ENCODE measurements at places on chromosomes 7 and 10. TPM values are rescaled to one million over a fixed set of nuclear protein-coding genes. Genes with fewer than 3 reads are reported as not detected.
A peak's percentile ranks its signal among the peaks of the same experiment; 100 is the strongest.

DNA sequence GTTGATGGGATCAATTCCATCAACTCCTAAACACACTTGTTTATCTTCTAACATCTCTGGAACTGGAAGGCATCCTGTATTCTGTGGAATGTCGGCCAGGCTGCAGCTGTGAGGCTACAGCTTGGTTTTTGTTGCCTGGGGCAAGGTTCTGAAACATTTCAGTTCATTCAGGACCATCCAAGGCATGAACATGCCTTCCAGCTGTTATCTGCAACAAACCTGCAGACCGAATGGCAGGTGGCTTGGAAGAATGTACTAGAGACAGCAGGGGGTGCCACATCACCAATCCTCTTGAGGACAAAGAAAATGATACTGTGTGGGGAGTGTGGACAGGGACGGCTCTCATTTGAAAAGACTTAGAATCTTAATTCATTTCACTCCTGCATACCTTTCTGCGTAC is 12.4 kb downstream of the PAPOLB start:
- DNase-seq = peak; percentile 32

The HOXA1 gene
- 0.50 TPM for total RNA-seq

GRCh38 chr7:43211286-43211685 is 98.8 kb downstream of the HECW1 start:
- no peak for DNase-seq

The FEZF1 gene
- total RNA-seq = not detected

DNA sequence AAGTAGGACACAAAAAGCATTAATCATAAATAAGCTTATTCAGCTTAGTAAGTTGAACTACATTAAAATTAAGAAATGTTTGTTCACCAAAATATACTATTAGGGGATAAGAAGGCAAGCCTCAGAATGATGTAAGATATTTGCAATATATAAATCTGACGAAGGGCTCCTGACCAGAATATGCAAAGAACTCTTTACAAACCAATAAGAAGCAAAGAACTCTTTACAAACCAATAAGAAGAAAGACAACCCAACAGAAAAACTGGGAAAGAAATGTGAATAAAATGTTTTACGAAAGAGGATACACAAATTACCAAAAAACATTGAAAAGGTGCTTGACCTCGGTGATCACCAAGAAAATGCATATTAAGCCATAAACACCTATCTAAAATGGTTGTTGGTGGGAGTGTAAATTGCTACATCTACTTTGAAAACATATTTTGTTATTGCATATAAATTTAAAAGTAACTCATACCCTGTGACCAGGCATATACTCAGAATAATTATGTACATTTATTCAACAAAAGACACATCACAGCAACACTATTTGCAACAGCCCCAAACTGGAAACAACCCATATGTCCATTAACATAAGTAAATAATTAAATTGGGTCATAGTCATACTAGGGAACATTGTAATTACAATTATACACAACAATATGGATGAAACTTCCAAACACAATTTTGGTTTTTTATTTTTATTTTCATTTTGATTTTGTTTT is 83.3 kb upstream of the CTBP2 start:
- DNase-seq = no peak

The ACTR3C gene
- 0.50 TPM for total RNA-seq

DNA sequence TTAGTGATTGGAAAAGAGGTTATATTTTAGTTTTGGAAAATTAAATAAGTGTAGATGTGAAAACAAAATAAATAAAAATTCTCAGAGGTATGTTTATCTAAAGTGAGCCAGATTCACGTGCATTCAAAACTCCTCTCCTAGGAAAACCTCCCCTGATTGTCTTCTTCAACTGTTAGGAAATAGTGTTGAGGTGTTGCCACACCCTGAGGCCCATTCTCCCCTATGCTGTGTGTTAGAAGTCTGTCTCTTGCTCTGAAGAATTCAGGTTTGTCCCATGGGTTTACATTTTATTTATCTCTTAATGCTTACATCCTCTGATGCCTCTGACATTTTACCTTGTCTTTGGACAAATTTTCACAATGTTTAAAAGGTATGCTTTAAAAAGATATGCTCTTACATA is 40.3 kb downstream of the PTPRE start:
- no peak for DNase-seq

The ODAD2 gene
- 1.5 TPM for total RNA-seq

GRCh38 chr7:12945901-12946300 is 258.5 kb downstream of the ARL4A start:
- peak; percentile 53 for DNase-seq

DNA sequence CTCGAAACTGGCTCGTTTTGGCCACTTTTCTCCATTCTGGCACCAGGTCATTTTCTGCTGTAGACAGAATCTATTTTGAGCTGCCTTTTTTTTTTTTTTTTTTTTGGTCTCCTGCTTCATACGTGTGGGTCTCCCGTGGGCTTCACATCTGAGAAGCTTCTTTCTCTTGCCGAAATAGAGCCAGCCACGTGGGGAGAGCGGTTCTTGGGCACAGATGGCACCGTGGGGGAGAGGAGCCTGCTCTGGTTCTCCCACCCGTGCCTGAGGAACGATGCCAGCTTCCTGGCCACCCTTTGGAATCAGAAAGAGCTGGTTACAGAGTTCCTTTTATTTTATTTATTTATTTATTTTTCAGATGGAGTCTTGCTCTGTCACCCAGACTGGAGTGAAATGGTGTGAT is 48.7 kb upstream of the OCM2 start:
- DNase-seq = no peak

DNA sequence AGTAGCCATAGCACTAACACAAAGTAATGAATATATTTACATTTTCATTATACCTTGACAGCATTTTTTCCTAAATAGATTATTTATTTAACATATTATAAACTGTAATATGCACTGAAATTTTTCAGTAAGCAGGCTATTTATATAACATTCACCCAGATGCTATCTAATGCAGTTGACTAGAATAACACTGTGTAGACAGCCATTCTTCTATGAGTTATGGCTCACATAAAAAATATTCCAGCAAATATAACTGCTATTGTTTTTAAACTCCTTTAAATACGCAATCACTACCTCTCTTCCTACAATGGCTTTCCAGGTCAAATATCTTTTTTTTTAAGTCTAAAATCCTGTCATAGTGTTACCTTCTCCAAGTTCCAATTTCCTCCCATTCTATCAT is 21.6 kb downstream of the TPK1 start:
- DNase-seq = no peak

DNA sequence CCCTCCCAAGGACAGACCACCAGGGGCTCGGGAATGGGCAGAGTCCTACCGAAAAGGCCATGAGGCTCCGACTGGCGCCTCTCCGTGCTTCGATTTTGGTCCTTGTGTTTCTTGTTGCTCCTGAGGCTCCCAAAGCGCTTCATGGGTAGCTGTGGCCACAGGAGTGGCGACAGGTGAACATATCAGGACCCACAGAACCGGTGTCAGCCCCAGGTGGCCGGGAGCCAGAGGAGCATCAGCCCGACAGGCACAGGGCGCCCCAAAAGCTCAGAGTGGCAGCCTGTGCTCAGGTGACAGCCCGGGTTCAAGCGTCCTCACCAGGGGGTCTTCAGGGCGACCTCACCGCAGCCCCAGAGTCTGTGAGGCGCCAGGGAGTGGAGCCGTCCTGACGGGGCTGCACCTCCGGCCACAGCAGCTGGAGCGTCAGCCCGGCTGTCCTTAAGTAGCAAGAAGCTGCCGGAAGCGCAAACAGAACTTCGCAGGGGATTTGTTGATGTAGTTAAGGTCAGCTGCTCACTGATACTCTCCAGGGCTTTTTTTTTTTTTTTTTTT is 141.0 kb downstream of the PRKAG2 start:
- no peak for DNase-seq

The STOX1 gene
- under 0.01 TPM for total RNA-seq

GRCh38 chr10:80661526-80661925 is 123.8 kb downstream of the SH2D4B start:
- no peak for DNase-seq

The CCDC172 gene
- not detected for total RNA-seq

- DNase-seq = peak; percentile 5
Measured at GRCh38 chr10:62512732-62513475, 138.7 kb downstream of the ZNF365 start.

The RAB19 gene
- not detected for total RNA-seq

GRCh38 chr10:71765906-71766716 is 7.2 kb downstream of the VSIR start:
- no peak for DNase-seq

The RNF148 gene
- 0.83 TPM for total RNA-seq

DNA sequence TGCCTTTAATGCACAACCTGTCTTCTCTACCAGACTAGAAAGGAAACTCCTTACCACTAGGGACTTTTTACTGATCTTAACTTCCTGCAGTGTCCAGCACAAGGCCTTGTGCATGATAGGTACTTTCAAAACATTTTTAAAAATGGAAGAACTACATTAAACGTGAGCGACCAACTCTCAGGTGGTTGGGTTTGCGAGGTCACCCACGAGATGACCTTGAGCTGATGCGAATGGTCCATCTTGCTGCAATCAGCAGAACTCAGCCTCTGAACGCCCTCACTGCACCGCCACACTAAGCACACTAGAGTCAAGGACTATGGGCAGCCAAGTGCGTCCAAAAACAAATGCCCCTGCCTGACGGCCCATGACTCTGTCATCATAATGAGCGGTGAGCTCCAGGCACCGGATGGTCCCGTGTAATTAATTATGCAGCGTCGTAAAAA is 34.9 kb upstream of the PTF1A start:
- DNase-seq = no peak

The NKX1-2 gene
- not detected for total RNA-seq

The THSD7A gene
- 0.83 TPM for total RNA-seq

DNA sequence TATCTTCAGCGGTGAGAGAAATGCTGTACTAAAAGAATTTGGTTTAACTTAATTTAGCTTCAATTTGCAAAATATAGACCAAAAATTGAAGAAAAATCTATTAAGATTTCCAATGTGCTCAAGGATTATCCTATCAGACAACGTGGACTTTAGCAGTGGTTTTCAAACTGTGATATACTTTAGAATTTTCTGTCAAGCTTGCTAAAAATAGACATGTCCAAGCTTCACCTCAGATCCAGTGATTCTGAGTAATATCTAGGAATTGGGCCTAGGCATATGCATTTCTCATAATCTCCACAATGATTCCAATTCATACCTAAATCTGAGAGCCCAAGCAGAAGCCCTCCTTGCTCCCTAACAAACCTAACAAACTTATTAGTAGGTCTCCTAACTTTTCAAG is 3.4 kb downstream of the WASL start:
- no peak for DNase-seq

The AKR1E2 gene
- total RNA-seq = 11.7 TPM

The BTRC gene
- total RNA-seq = 9.5 TPM

DNA sequence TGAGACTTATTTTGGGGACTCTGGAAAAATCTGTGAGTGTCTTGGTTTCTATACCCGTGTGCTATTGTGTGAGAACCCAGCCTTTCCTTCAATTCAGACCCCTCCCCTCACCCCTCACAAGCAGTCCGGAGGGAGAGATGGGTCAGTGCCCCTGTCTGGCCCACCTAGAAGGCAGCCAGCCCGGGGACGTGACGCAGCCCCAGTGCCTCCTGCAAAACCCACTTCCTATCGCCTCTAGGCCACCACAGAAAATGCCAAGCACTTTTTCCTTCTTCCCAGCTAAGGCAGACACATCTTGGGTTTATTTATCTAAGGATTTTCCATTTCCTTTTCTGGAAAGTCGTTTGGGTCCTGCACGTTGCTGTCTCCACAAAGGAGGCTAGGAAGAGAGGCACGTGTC is 11.6 kb upstream of the AQP1 start:
- no peak for DNase-seq

GRCh38 chr10:124291001-124291701 is 127.6 kb downstream of the OAT start:
- DNase-seq = no peak

GRCh38 chr7:7861211-7861633 is 107.4 kb upstream of the GLCCI1 start:
- DNase-seq = peak; percentile 81

- no peak for DNase-seq
Measured at GRCh38 chr7:8384901-8385300, 48.5 kb upstream of the NXPH1 start.

DNA sequence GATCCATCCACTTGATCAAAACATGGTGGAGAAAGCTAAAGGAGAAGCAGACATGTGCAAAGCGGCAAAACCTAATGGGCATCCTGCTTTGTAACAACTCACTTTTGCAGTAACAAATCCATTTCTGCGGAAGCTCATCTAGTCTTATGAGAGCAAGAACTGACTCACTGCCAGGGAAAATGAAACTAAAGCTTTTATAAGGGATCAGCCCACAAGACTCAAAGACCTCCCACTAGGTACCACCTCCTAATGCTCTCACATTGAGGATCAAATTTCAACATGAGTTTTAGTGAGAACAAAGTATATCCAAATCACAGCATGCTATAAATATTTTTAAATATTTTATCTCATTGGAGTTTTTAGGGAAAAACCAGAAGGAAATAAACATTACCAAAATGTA is 120.1 kb upstream of the GNAI1 start:
- peak; percentile 70 for DNase-seq

GRCh38 chr10:308572-309085 is 173.4 kb downstream of the ZMYND11 start:
- DNase-seq = no peak

The RBM20 gene
- total RNA-seq = under 0.01 TPM

DNA sequence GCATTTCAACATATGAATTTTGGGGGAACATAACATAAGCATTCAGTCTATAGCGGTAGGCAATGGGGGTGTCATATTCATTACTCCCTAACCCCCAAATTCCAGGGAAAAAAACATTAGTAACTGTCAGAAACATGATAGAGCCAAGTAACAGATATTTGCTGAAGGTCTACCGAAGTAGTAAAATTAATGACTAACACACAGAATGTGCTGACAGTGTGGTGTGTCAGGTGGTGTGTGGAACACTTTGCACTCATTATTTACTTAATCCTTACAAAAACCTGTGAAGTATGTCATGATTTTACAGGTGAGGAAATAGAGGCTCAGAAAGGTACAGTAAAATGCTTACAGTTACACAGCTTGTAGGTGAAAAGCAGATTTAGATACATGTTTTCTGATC is 85.4 kb upstream of the RHOBTB1 start:
- DNase-seq = no peak

The TPK1 gene
- 4.1 TPM for total RNA-seq
